ENCODE measurements at places on chromosomes 1 and 21.

GRCh38 chr1:24762133-24762676 is 17.0 kb downstream of the CLIC4 start:
- DNase-seq: no peak

DNA sequence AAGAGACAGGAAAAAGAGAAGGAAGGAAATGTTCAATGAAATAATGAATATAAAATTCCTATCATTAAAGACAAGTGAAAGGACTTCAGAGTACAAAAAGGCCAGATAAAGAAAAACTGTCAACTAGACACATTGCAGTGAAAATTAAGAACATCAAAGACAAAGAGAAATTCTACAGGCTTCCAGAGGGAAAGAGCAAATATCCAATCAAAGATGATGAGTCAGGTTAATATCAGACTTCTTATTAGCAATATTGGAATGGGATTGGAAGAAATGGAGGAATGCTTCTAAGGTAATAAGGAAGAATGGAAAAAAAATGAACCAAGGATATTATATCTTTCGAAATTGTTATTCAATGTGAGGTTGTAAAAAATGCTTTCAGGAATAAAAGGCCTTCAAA is 7.8 kb downstream of the PLA2G2A start:
- no peak for DNase-seq

GRCh38 chr1:15764269-15764764 is 5.7 kb downstream of the FBLIM1 start:
- DNase-seq: no peak

DNA sequence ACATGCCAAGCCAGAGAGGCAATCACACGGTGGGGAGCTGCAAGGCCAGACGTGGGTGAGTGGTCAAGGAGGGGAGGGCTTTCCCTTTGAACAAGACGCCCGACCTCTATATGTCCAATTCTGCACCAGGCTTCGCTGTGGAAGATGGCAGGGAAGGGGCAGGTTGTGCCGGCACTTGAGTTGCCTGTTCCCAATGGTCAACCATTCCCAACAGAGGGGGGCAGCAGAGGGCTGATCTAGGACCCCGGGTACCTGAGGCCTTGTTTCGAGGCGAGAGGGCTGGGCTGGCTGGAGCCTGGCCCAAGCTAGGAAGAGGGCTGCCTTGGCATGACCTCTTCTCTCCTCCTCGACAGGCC is 64.9 kb downstream of the TMEM53 start:
- no peak for DNase-seq

GRCh38 chr1:20729155-20729931 is 3.2 kb downstream of the SH2D5 start:
- DNase-seq: peak; percentile 19

DNA sequence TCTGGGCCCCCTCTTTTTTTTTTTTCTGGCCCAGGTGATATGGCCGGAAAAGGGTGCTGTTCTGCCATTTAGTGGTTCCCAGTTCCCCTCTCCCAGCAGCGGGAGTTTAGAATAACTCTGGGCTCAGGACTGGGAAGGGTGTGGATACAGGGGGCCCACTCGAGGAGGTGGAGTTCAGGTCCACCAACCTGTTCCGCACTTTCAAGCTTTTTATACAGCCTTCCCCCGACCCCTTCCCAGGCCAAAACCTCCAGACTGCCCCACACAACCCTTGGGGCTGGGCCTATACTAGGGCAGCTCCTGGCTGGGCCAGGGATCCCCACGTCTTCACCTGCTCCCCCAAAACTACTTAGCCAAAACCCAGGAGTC is 402 bp downstream of the PLEKHG5 start:
- DNase-seq: no peak

DNA sequence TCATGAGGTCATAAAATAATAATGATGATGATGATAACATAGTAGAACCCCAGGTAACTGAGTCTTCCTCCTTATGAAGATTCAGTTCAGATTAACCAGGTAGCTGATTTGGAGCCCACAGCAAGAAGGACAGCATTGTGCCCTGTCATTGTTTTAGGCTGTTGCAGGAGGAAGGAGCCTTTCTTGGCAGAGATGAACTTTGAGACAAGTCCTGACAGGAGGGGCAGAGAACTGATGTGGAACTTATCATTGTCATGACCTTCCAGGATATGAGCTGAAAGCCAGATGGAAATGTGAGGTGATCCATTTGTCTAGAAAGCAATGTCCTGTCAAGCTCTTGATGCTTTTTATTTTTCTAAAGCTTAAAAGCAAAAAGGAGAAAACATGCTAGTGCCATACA is 132.6 kb upstream of the COA6 start:
- DNase-seq: no peak

- DNase-seq: peak; percentile 78
Observed at GRCh38 chr21:37257967-37258877, 8.9 kb downstream of the VPS26C start.

DNA sequence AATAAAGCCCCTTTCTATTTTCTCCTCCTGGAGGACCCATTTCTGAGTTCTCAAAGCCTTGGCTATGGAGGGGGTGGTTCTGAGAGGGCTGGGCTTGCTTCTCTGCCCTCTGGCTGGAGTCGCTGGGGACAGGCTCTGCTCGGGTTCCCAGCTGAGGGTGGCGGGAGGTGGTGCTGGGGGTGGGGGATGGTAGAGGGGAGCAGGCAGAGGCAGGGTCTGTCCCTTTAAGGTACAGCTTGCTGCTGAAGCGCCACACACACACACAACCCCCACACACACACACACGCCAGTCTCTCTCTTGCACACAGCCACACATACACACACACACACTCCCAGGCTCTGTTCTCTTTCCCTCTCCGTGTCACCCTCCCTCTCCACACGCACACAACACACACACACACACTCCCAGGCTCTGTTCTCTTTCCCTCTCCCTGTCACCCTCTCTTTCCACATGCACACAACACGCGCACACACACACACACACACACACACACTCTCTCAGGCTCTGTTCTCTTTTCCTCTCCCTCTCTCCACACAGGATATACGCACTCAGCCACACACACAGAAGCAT is 69.8 kb upstream of the SSBP3 start:
- DNase-seq: peak; percentile 85

GRCh38 chr1:23428136-23428905 is 3.8 kb upstream of the TCEA3 start:
- no peak for DNase-seq

DNA sequence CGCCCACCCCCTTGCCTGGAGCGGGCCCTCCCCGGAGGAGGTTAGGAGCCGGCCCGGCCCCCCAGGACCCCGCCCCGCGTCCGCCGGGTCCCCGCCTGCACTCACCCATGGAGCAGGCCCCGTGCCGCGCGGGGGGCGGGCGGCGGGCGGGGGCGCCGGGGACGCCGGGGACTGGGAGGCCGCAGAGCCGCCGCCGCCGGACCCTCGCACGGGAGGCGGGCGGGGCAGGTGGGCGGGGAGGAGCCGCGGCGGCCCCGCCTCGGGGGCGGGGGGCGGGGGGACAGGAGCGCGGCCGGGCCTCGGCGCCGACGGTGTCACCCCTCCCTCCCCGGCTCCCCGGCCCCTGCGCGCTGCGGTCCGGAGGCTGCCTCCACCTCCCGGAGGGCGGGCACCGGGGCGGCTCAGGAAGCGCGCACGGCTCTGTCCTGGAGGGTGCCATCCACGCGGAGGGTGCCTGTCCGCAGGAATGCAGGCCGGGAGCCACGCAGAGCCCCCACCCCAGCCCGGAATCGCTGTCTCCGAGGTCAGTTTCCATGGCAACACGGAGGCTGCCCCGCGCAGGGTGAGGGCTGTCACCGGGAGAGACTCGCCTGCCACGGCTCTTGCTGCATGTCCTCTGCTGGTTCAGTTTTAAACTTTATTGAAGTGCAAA is 5.9 kb upstream of the PLEKHG5 start:
- no peak for DNase-seq

GRCh38 chr1:156090138-156090839 is 8.0 kb upstream of the MEX3A start:
- DNase-seq: no peak

DNA sequence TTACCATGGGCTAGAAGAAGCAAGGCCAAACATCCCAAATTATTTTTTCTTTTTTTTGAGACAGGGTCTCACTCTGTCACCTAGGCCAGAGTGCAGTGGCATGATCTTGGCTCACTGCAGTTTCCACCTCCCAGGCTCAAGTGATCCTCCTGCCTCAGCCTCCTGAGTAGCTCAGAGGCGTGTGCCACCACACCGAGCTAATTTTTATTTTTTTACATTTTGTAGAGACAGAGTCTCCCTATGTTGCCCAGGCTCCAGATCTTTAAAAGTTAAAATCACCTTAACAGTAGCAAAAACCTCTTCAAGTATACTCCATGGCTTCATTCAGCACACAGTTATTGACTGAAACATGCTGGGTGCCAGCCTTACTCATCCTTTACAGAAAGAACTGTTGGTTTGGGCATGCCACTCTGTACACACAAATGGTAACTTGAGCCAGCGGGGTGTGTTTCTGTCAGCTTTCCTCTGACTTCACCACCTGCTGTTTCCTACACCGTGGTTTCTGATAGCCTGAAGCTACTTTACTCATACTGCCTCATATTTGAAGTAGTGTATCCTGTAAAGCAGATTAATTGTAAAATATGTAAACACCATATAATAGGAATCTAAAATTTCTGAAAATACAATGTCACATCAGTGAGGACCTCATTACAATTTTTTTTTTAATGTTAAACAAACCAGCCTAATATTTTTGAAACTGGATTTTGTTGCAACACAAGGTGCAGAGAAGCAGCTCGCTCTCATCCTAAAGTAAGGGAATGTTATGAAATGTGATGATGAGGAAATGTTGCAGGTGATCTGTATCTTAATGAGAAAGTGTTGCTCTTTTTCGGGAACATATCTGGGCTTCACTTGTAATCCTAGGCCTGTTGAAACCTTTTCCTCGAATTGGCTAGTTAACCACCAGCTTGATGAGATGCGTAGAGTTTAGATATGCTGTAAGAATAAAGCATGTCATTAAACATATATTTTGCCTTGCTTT is 113.9 kb downstream of the ATP5PO start:
- DNase-seq: no peak

- no peak for DNase-seq
Observed at GRCh38 chr1:232687728-232688127, 57.8 kb upstream of the SIPA1L2 start.

GRCh38 chr1:66335859-66336640 is 197.9 kb upstream of the SGIP1 start:
- peak; percentile 62 for DNase-seq

GRCh38 chr21:46604975-46605766 is at the start of gene S100B:
Gene S100B, minus strand, starts transcription at chr21:46605082. Its CDS starts 2,667 bp downstream, at chr21:46602415.
- peak; percentile 71 for DNase-seq

DNA sequence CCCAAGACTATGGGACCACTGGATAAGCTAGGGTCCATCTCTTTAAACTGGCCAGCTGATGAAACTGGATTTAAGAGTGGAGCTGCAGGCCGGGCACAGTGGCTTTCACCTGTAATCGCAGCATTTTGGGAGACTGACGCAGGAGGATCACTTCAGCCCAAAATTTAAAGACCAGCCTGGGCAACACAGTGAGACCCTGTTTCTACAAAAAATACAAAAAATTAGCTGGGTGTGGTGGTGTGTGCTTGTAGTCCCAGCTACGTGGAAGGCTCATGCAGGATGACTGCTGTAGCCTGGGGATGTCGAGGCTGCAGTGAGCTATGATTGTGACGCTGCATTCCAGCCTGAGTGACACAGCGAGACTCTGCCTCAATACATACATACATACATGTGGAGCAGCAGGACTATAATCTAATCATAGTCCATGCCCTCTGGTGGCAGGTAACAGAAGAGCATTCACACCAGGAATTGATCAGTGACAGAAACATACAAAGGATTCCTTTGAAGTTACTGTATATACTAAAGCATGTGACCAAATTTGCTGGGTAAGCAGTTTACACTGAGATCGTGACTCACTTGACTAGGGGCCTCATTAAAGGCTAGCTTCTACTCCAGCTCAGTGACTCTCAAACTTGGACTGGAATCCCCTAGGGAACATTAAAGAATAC is 101.5 kb upstream of the SLFNL1 start:
- DNase-seq: no peak

GRCh38 chr1:49104575-49104974 is 327.9 kb upstream of the BEND5 start:
- DNase-seq: no peak

- DNase-seq: peak; percentile 92
Observed at GRCh38 chr1:226109829-226110248, 47.3 kb downstream of the H3-3A start.

- no peak for DNase-seq
Observed at GRCh38 chr1:232704694-232705680, 75.1 kb upstream of the SIPA1L2 start.

GRCh38 chr21:31671931-31672330 is 12.4 kb downstream of the SOD1 start:
- no peak for DNase-seq

- DNase-seq: peak; percentile 58
Observed at GRCh38 chr1:196317535-196318522, 290.4 kb downstream of the KCNT2 start.

DNA sequence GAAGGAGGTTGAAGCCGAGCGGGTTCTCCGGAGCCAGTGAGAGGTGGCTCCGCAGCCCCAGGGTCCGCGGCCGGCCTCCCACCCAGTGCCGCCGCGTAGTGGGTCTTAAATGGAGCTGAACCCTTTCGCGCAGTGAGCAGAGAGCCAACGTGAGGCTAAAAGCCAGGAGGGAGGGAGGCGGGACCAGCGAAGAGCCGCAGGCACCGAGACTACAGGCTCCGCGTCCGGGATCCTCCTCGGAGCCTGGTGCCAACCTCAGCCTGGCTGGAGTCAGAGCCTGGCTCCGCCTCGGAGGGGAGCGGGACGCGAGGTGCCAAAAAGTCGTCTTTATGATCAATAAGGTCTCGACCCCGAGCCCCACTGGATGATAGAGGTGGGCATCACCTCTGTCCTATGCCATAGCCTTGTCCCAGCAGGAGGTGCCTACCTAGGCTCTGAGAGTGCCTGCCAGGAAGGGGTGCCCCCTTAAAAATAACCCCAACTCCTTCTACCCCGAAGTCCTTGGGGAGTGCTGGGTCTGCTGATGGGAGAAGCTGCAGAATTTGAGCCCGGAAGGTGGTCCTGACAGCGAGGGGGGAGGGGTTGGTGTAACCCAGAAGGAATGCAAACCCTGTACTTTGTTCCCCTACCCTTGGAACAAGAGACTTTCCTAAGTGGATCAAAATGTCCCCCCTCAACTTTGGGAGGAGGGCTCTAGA is 1.6 kb downstream of the IGSF21 start:
- no peak for DNase-seq

DNA sequence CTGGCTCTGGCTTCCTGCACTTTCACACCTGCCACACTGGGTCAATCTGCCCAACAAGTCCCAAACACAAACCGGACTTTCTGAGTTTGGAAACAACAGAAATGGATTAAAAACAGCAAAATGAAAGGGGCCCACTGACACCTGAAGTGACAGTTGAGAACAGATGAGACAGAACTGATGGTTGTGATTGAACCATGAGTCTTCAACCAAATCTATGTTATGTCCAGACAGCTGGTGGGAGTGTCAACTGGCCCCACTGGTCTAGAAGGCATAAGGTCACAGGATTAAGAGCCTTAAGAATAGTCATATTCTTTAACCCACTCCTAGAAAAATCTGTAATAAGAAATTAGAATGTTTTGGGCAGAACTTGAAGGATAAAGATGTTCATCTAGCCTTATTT is 13.0 kb upstream of the ATP13A2 start:
- DNase-seq: no peak

Measured in right hindlimb (tissue), 1 donor.